ENCODE measurements at places on chromosomes 6 and 20. TPM values are rescaled to one million over a fixed set of nuclear protein-coding genes. Genes with fewer than 3 reads are reported as not detected.

DNA sequence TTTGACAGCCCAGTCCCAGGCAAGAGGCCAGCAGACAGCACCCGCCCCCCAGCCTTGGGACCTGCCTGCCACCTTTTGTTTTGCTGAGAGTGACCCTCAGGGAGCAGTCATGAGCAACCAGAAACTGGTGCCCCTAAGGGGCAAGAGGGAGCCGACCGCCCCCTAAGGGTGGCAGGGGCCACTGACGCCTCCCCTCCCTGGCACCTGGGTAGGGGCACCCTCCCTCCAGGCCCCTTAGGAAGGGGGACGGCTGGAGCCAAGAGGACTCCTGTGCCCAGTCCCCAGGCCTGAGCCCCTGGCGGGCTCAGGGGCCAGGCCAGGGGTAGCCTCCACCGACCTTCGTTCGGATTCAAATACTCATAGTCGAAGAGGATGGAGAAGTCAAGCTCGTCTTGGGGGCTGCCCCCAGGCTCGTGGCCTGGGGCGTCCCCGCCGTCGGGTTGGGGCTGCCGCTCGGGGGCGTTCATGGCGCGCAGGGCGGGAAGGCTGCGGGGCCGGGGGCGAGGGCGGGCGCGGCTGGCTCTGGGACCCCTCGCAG, 417 bp downstream of the NFATC2 start:
- peak overlapping the region; percentile 69 for H3K4me3 ChIP-seq
- H3K27ac ChIP-seq, result peak overlapping the region; percentile 53
- no peaks in the 10 kb centered on the region for H3K36me3 ChIP-seq
- peaks cover 13% of the 10 kb centered on the region for H3K4me1 ChIP-seq
- H3K27me3 ChIP-seq, result no peaks in the 10 kb centered on the region

GRCh38 chr20:20888266-20888656, 175.8 kb upstream of the RALGAPA2 start:
- H3K4me3 ChIP-seq, result no peak overlapping the region
- H3K27me3 ChIP-seq, result no peaks in the 10 kb centered on the region
- no peaks in the 10 kb centered on the region for H3K4me1 ChIP-seq
- DNase-seq, result no peak
- no peak overlapping the region for H3K27ac ChIP-seq

DNA sequence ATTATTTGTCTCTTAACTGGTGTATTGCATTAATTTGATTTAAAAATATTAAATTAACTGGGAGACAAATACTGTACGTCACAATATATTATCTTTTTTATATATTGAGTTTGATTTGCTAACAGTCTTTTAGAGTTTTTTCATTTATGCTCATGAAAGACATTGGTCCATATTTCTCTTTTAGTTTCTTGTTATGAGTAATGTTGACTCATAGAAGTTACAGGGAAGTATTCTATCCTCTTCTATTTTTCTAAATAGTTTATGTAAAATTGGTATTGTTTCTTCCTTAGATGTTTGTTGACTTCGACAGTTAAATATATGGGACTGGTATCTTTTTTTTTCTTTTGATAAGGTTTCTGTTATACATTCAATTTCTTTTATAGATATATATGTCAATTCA, 1115.6 kb upstream of the CITED2 start:
- H3K4me3 ChIP-seq, result no peak overlapping the region
- no peak for DNase-seq
- H3K36me3 ChIP-seq, result no peaks in the 10 kb centered on the region
- peaks cover 12% of the 10 kb centered on the region for H3K4me1 ChIP-seq
- no peaks in the 10 kb centered on the region for H3K27me3 ChIP-seq

DNA sequence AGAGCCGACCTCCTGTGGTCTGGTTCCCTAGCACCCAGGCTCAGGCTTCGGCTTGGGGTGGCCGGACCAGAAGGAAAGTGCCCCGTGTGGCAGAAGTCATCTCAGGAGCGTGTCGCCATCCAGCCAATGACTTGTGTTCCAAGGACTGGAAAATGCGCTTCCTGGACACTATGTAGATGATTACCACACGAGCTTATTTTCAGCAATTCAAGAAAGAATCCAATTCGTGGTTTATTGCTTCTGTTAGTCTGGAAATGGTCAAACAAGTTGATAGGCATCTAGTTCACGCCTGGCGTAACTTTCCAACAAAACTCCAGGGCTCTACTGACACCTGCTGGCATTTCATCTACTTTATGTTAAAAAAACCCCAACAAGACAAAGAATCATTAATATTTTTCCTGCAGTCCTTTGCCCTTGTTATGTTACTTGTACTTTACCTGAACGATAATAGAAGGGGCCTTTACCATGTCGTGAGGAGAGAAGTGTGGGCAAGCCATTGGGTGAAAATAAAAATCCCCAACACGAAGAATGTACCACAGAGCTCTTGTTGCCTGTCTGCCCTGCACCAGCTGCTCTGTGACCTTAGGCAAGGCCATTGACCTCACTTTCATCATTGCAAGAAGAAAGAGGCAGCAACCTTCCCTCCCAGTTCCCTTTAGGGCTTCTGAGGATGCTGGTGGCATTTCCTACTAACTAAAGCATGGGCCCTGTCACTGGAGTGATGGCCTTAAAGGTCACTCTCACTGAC, 154.7 kb upstream of the LAMP5 start:
- no peak for DNase-seq
- H3K36me3 ChIP-seq, result no peaks in the 10 kb centered on the region
- no peaks in the 10 kb centered on the region for H3K27me3 ChIP-seq
- no peak overlapping the region for H3K27ac ChIP-seq

DNA sequence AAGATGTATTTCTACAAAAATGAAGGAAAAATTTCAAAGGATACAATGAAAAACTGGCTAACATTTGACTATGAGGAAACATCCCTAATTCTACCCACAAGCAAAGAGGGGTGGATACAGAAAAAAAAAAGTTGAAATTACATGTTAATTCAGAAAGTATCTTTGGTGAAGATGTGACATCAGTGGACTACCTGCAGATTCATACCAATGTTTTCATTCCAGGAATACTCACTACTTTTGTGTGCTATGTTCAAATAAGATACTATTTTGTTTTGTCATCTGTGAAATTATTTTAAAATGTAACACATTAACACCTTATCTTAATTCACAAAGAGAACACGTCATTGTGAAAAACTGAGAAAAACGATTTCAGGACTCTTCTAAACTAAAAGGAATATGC, 159.3 kb upstream of the SHLD1 start:
- peaks cover 2% of the 10 kb centered on the region for H3K36me3 ChIP-seq
- no peak for DNase-seq
- H3K27ac ChIP-seq, result no peak overlapping the region
- no peaks in the 10 kb centered on the region for H3K27me3 ChIP-seq
- H3K4me3 ChIP-seq, result no peak overlapping the region
- H3K4me1 ChIP-seq, result no peaks in the 10 kb centered on the region

- DNase-seq, result no peak
- peak overlapping the region; percentile 100 for H3K4me3 ChIP-seq
- H3K36me3 ChIP-seq, result peaks cover 3% of the 10 kb centered on the region
- peaks cover 32% of the 10 kb centered on the region for H3K4me1 ChIP-seq
- no peaks in the 10 kb centered on the region for H3K27me3 ChIP-seq
These were observed 448 bp upstream of the RNF114 start for GRCh38 chr20:49935746-49936152.

DNA sequence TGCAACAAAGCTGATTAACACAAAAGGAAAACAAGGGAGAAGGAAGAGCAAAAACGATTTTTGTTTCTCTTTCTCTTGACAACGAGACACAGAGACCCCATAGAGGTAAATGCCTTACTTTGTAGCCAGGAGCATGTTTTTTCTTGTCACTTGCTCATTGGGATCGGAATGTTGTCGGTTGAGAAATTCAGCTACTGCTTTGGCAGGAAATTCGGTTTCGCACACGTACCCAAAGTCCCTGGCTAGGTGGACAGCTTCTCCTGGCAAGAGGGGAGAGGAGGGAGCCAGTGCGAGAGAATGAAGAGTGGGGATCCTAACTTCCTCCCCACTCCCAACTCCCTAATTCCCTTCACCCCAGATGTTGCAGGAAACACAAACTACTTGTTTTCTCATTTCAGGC, 14.5 kb downstream of the TFAP2A start:
- H3K4me1 ChIP-seq, result peaks cover 5% of the 10 kb centered on the region
- H3K4me3 ChIP-seq, result no peak overlapping the region
- H3K36me3 ChIP-seq, result no peaks in the 10 kb centered on the region
- no peak for DNase-seq
- H3K27ac ChIP-seq, result no peak overlapping the region
- peaks cover 9% of the 10 kb centered on the region for H3K27me3 ChIP-seq

DNA sequence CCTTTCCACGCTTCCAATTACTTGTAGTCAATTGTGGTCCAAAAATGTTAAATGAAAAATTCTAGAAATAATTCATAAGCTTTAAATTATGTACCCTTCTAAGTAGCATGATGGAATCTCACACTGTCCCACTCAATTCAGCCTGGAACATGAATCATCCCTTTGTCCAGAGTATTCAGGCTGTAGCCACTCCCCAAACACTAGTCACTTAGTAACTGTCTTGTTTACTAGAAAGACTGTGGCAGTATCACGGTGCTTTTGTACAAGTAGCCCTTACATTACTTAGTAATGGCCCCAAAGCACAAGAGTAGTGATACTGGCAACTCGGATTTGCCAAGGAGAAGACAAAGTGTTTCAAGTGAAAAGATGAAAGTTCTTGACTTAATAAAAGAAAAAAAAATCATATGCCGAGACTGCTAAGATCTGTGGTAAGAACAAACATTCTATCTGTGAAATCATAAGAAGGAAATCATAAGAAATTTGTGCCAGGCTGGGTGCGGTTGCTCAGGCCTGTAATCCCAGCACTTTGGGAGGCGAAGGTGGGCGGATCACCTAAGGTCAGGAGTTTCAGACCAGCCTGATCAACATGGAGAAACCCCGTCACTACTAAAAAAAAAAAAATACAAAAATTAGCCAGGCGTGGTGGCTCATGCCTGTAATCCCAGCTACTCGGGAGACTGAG, 168.5 kb upstream of the SIM1 start:
- no peak overlapping the region for H3K27ac ChIP-seq
- no peak overlapping the region for H3K4me3 ChIP-seq
- peaks cover 11% of the 10 kb centered on the region for H3K36me3 ChIP-seq

DNA sequence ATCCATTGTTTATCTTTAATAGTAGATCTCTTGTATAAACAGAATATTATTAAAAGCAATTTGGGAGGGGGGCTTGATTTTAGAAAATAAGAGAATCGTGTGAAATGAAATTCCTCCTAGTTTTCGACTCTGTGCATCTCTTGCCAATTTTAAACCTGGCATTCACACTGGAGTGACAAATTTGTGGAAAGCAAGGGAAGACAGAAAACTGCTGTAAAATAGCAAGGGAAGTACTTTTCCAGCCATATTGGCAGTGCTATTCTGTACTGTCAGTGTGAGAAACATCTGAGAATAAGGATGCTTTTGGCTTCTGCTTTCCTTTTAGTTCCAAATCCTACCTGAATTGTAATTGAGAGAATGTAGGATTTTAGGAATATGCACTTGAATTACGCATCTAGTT, 40.2 kb downstream of the TOP1 start:
- no peak overlapping the region for H3K27ac ChIP-seq
- H3K27me3 ChIP-seq, result no peaks in the 10 kb centered on the region
- H3K36me3 ChIP-seq, result no peaks in the 10 kb centered on the region
- peaks cover 24% of the 10 kb centered on the region for H3K4me1 ChIP-seq

GRCh38 chr6:16064671-16065072, 64.2 kb upstream of the MYLIP start:
- H3K4me3 ChIP-seq, result no peak overlapping the region
- H3K36me3 ChIP-seq, result no peaks in the 10 kb centered on the region
- no peak overlapping the region for H3K27ac ChIP-seq
- peaks cover under 1% of the 10 kb centered on the region for H3K4me1 ChIP-seq
- no peak for DNase-seq

DNA sequence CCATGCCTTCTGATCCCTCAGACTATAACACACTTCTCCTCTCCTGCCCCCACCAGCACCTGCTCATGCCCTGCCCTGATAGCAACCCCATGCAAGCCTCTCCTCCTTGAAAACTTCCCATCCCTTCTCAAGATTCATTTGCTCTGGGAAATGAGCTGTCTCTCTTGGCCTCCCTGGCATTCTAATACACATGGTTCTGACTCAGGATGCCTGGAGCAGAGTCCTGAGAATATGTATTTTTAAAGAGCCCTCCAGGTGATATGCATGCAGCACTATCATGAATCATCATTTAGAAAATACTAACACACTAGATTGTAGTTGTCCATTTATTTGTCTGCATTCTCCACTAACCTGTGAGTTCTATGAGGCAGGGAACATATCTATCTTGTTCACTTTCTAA, 26.6 kb downstream of the HDGFL1 start:
- H3K27ac ChIP-seq, result no peak overlapping the region
- no peak for DNase-seq
- no peaks in the 10 kb centered on the region for H3K4me1 ChIP-seq
- H3K36me3 ChIP-seq, result no peaks in the 10 kb centered on the region
- H3K4me3 ChIP-seq, result no peak overlapping the region

- no peak for DNase-seq
- no peaks in the 10 kb centered on the region for H3K36me3 ChIP-seq
- no peaks in the 10 kb centered on the region for H3K4me1 ChIP-seq
- no peak overlapping the region for H3K4me3 ChIP-seq
These were observed 246.8 kb upstream of the SGK1 start for GRCh38 chr6:134564705-134565104.

GRCh38 chr6:158002249-158002950, 20.7 kb downstream of the SYNJ2 start:
- peaks cover 28% of the 10 kb centered on the region for H3K4me1 ChIP-seq
- no peaks in the 10 kb centered on the region for H3K27me3 ChIP-seq
- H3K36me3 ChIP-seq, result no peaks in the 10 kb centered on the region
- peak overlapping the region; percentile 86 for H3K27ac ChIP-seq
- no peak for DNase-seq
- no peak overlapping the region for H3K4me3 ChIP-seq

GRCh38 chr20:33686984-33687366, 790 bp upstream of the E2F1 start:
- no peaks in the 10 kb centered on the region for H3K36me3 ChIP-seq
- H3K27ac ChIP-seq, result peak overlapping the region; percentile 16
- H3K27me3 ChIP-seq, result no peaks in the 10 kb centered on the region
- H3K4me3 ChIP-seq, result peak overlapping the region; percentile 60

DNA sequence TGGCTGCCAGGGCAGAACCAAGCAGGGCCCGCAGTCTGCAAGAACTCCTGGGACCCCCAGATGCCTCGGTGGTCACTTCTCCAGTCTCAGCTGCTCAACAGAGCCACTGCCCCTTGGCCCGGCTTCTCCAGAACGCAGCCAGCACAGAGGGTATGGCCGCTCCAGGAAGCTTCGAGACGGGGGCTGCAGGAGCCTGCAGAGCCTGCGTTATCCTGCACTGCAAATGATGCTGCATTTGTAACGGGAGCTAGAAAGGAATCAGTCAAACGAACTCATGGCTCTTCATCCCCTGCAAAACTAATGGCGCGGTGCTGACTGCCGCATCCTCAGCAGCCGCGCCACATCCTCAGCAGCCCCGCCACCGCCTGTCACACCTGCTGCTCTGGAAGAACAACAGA, 254.9 kb downstream of the TAF4 start:
- no peak for DNase-seq
- no peaks in the 10 kb centered on the region for H3K36me3 ChIP-seq
- H3K4me1 ChIP-seq, result no peaks in the 10 kb centered on the region
- H3K27ac ChIP-seq, result no peak overlapping the region

NUS1 gene
- total RNA-seq, result 30.9 TPM

DBNDD2 gene
- 97.6 TPM for total RNA-seq

VIP gene
- not detected for total RNA-seq

C20orf141 gene
- not detected for total RNA-seq

Measured in thoracic aorta (tissue), 2 donors.